Type B pancreatic cell (in vitro differentiated cells): ENCODE measurements at places on chromosomes 12 and 14.

DNA sequence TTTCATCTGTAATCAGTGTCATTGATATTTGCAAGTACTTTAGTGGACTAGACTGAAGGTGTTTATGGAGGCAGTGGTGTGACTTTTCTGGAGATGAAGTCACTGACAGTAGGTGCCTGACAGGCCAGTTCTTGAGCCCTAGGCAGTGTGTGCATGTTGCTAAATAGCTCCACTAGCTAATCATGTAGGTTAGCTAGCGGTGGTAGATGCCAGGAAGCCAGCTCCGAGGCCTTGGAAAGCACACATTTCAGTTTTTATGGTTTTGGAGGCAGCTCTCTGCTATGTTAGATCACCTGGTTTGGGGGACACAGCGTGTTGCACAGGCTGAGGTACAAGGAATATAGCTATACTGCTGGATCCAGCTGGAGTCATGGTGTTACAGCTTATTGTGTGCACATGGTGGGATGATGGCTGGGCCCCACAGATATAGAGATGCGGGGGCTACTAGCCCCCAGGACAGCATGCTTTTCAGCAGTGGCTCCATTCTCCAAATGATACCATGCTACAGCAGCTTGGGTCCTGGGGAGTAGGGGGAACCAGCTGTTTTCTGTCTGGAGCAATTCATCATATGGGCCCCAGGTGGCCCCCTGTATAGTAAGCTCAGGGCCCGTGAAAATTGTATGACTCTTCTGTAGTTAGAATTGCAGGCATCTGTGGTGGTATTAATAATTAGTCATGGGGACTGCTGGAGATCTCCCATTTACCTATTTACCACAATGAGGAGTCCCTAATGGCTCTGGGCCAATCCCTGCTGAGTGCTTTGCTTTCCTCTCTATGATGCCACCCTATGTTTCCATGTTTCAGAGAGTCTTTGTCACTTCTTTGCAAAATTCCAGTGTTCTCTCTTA is 367.2 kb upstream of the LMO3 start:
- no peak for DNase-seq

- DNase-seq, result no peak
These were observed 10.0 kb upstream of the SNRPF start for GRCh38 chr12:95848575-95849388.

GRCh38 chr14:28757786-28758185 is 8.8 kb upstream of the FOXG1 start:
- DNase-seq, result no peak

DNA sequence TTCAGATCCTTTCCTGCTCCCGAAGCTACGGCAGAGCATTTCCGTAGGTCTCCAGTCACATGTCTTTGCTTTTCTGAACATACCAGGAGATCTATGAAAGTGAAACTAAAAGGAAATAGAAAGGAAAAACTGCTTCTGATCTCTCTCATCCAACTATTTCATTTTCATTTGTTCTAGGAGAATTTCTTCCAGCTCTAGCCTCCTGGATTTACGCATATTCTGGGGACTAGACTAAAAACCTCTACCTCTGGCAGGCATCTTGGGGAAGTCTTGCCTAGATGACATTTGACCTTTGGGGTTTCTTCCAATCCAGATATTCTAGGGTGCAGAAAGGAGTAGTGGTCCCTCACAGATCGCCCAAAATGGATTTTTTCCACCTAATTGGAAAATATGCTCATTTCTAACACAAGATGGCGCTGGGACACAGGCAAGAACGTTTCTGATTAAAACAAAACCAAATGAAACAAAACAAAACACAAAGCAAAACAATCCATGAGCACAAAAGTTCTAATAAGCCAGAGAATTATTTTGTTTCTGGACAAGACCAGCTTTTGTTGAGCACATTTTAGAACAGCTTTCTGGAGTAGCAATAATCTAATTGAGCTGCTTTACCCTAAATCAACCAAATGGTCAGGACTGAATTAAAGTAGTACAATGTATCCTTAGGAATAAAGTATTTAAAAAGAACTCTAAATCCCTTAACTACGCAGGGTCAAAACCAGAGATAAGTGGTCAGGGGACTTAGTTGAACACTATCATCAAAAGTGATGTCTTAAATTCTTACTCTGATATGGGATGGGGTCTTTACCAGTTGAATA is 12.3 kb upstream of the PARP11 start:
- DNase-seq, result no peak

GRCh38 chr14:101737414-101738339 is 23.8 kb upstream of the PPP2R5C start:
- no peak for DNase-seq

DNA sequence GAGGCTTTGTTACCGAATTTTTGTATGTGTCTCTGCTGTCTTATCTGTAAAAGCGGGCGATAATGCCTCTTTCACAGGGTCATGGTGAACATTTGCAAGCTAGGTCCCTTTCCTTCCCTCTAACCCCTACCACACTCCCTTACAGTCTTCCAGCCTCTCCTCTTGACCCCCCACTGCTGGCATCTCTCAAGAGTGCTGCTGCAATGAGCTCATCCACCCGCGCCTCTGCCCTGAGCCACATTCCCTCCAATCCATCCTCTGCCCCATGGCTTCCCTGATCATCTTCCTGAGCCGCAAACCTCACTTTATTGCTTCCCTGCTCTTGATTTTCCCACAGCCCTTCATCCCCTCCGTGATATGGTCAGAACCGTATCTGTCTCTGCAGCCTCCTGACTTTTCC is 343.6 kb downstream of the BCL11B start:
- no peak for DNase-seq

- no peak for DNase-seq
These were observed 52.1 kb downstream of the DAD1 start for GRCh38 chr14:22536853-22537338.

GRCh38 chr14:22379727-22380126 is 209.3 kb downstream of the DAD1 start:
- DNase-seq, result no peak

- no peak for DNase-seq
These were observed 145.5 kb downstream of the KCNA5 start for GRCh38 chr12:5189173-5189572.

- DNase-seq, result no peak
These were observed 14.3 kb downstream of the RFLNA start for GRCh38 chr12:124309231-124309630.

- no peak for DNase-seq
These were observed 1421.0 kb upstream of the FLRT2 start for GRCh38 chr14:84108746-84109457.

DNA sequence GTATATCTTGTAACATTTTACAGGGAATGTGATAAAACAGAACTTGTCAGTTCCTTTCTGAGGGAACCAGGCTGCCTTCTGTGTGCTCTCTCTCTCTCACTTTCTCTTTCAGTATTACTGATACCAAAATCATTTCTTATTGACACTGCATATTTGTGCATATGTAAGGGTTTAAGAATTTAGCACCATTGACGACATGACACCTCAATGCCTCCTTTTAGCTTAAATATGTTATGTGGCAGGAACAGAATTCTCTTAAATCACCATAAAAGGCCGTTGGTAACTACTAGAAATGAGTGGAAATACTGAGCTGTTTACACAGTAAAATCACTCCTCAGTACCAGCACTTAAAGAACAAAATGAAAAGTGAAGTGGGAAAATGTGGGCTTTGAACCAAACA is 457.7 kb upstream of the SYT1 start:
- DNase-seq, result no peak

GRCh38 chr12:64883264-64884163 is 59.1 kb downstream of the TBC1D30 start:
- no peak for DNase-seq

DNA sequence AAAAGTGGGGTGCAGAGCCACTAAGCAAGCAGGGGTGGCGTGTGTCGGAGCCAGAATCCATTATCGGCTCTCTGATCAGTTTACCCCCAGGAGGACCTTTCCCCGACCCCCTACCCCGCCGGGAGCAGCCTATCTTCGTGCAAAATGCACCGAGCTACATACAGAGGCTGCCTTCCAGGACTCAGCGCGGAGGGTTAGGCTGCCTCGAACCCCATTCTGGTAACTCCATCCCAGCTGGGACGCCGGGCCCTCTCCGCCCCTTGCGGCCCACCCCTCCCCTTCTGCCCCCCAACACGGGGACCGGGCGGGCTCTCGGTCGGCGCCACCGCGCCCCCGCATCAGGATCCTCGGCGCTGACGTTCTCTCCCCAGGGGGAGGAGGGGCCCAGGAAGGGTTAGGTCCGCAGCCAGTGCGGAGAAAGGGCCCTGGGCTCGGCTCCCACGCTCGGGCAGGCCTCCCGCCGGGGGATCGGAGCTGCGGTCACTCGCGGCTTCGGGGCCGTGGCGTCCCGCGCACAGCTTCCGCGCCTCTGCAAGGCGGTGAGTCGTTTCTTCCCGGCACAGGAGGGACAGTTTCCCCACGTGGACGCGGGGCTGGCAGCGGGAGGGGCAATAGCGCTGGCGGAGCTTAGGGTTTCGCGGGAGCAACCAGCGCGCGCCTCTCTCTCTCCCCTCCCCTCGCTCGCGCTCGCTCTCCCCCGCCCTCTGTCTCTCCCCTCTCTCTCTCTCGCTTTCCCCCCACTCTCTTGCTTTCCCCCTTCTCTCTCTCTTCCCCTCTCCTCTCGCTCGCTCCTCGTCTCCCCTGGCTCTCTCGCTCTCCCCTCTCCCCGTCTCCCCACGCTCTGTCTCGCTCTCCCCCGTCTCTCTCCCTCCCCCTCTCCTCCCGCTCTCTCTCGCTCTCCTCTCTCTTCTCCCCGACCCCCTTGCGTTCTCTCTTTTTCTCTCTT is 12.5 kb upstream of the MAP3K9 start:
- DNase-seq, result peak; percentile 73

- no peak for DNase-seq
These were observed 66.4 kb upstream of the SLC38A4 start for GRCh38 chr12:46892034-46892705.

DNA sequence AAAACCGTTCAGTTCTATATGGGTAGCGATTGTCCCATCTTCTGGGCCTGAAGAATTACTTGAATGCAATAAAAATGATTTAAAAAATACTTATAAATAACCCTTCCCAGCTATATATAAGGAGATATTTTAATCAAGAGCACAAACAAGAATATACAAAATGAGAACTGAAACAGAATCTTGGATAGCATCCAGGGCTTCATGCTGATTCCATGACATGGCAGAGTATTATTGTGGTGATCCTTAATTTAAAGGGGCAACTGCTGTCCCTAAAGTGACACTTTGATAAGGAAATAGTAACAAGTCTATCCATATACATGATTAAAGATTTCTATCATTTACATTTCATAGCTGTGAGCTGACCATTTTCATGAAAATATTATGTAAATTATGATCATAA is 18.8 kb downstream of the WBP11 start:
- DNase-seq, result no peak

GRCh38 chr12:52752516-52752915 is 24.6 kb downstream of the KRT76 start:
- DNase-seq, result no peak

GRCh38 chr14:59846595-59846994 is 24.0 kb downstream of the RTN1 start:
- no peak for DNase-seq

DNA sequence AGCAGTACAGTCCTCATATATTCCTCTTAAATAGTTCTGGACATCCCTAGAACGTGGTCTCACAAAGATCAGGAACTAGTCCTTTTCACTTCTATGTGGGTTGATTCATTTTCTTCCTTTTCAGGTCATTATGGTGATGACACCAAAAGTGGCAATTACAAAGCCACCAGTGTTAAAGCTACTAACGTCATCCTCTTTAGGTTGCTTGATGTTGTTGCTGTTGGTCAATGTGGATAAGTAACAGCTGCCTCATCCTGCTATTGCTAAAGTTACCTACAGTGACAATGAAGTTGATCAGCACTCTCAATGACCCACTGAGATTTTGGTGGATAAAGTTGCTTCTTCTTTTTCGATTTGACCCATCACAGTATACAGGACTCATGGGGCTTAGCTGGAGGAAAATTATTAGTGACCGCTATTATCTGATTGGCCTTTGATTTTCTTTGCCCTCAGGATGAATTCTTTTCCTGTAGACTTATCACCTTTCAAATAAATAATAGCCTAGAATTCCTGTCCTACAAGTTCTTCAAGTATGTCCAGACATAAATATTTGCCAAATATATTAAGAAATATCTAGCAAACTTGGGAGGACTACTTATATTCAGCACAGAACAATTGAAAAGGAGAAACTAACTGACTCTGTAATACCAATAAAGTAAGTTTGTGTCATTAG is 54.0 kb upstream of the ATP2B1 start:
- DNase-seq, result no peak

DNA sequence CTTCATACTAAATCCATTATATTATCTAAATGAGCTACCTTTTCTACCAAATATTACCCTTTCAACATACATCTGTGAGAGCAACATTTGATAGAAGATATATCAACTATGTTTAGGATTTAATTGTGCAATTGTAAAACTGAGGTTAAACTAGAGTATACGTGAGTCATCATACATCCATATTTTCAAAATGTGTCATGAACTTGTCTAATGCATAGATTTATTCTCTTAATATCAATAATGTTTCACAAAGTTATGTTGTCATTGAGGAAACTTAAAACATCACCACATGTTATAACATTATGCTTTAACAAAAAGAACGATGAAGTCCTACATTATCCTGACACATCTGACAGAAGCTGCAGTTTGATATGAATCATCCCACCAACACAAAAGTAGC is 645.5 kb upstream of the NOVA1 start:
- DNase-seq, result no peak

DNA sequence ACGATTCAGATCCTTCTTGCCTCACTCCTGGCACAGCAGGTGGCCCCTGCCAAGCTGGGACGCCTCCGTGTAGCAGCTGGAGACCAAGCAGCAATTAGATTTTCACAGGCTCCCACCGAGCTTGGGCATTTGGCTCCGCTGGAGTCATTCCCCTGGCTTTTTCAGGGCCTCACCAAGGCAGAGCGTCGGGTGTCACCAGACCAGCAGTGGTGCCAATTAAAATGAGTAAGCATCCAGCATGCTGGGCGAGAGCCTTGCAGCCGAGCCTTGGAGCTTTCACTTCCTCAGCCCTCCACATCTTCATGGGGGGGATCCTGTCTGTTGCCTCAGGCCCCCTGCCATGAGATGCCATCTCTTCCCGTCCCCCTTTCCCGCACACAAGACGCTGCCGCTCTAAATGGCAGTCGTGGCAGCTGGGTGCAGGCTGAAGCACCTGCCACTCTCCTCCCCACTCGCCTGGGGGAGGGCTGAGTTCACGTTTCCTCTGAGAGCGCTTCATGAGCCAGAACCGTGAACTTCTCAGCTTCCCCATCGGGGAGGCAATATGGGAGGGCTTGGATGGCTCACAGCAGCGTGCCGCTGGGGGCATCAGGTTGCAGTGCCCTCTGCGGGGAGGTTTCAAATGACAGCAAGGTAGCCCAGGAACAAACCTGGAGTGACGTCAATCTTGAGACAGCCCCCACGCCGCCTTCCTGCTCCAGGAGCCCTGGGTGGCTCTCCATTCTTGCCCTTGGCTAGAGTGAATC is 11.7 kb downstream of the TPCN1 start:
- no peak for DNase-seq

DNA sequence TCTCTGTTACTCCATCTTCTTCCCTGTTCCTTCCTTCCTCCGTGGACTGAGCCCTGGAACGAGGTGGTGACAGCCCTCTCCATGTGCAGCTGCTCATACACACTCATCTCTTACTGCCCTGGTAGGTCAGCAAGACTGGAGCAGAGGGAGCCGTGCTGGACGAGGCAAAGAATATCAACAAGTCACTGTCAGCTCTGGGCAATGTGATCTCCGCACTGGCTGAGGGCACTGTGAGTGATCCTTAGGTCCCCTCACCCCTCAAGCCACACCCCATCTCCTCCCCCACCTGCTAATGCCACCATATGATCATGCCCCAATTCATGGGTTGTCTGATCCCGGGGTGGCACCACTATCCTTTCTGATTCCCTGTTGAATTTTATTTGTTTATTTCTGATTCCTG is 19.0 kb downstream of the KIF5A start:
- DNase-seq, result no peak

GRCh38 chr14:76309572-76310162 is 66.3 kb upstream of the ESRRB start:
- DNase-seq, result peak; percentile 29
